ENCODE measurements at places on chromosomes 3 and 15.

- no peak for DNase-seq
These were observed 12.1 kb upstream of the RYR3 start for GRCh38 chr15:33298631-33299030.

GRCh38 chr3:127707851-127708411 lies 35.2 kb downstream of the ABTB1 start:
- no peak for DNase-seq

- no peak for DNase-seq
These were observed 668 bp downstream of the MRAS start for GRCh38 chr3:138348754-138349739.

DNA sequence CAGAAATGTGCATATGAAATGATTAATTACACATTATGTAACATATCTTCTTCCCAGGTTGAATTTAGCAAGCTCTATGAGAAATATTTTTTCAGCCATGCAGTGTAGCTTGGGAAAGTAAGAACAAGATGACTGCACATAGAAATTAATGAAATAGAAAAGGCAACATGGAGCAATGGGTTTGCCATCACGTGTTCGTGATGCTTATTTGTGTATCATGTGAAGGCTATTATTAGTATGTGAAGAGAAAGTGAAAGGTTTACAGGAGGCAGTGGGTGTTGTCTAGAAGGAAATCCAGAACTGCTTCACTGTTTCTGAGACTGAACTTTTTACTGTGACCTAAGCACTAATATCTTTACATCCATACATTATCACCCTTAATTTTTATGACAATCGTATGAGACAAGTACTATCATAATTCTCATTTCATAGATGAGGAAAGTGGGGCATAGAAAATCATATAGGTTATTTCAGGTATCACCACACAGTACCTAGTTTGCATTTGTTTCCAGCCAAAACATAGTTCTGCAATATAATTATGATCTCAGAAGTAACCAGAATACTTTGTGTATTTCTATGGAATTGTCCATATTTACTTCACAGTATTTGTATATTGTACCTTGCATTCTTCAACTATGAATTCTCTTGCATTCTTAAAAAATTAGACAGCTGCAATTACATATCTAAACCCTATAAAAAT lies 14.9 kb downstream of the SERPINI1 start:
- no peak for DNase-seq

- no peak for DNase-seq
These were observed 4.5 kb upstream of the WWTR1 start for GRCh38 chr3:149662240-149662887.

DNA sequence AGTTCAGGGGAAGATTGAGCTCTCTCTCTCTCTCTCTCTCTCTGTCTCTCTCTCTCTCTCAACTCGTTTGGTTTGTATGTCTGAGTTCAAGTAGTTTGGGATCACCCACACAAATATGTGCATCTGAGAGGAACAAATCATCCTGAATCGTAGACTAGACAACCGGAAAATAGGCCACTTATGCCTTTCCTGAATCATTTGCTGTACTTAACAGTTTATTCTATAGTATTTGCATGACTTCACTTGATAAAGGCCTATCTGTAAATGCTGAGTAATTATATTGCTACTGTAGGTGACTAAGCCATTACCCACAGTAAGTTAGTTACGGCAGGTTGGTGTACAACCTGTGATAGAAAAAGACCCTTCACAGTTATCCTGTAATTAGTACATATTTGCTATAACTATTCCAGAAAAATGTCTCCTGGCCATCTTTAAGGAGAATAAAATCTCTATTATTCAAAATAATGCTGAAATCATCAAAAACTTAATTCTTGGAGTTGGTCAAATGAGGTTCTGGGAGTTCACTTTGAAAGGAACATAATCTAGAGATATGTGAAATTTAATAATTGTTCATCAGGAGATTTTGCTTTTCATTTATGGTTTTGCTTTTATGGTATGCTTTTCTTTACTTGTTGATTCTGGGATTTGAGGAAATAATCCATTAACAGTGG lies 31.1 kb downstream of the OXSM start:
- no peak for DNase-seq

DNA sequence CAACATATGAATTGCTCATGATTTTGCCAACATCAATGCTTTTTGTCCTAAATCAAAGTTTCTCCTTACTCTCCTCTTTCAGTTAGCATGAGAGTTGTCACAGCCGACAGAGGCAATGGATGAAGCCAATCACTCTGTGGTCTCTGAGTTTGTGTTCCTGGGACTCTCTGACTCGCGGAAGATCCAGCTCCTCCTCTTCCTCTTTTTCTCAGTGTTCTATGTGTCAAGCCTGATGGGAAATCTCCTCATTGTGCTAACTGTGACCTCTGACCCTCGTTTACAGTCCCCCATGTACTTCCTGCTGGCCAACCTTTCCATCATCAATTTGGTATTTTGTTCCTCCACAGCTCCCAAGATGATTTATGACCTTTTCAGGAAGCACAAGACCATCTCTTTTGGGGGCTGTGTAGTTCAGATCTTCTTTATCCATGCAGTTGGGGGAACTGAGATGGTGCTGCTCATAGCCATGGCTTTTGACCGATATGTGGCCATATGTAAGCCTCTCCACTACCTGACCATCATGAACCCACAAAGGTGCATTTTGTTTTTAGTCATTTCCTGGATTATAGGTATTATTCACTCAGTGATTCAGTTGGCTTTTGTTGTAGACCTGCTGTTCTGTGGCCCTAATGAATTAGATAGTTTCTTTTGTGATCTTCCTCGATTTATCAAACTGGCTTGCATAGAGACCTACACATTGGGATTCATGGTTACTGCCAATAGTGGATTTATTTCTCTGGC lies 2.5 kb downstream of the OR4F6 start:
- DNase-seq, result no peak

GRCh38 chr3:169953462-169954141 lies 13.0 kb upstream of the SEC62 start:
- DNase-seq, result no peak

GRCh38 chr3:4936982-4937614 lies 42.1 kb upstream of the BHLHE40 start:
- DNase-seq, result no peak

DNA sequence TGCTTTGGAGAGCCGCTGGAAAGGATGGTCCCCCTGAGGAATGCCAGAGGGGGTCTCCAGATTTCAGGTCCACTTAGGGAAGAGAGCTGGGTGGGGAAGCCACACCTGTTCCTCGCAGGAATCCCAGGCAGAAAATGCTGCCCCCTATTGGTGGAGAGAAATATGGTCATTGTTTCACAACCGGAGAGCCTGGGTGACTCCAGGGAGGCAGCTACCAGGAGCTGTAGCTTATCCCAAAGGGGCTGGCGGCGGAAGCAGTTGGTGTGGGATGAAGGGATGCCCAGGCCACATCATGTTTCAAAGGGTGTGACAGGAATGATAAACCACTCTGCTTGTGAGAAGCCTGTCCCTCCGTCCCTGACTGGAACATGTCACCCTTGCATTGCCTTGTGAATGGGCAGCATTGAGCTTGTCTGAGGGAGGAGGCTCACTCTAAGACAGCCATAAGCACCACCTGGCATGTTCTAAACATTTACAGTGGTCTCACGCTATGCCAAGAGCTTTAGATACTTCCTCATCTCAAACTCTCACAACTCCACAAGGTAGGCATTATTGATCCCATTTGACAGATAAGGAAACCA lies 34.5 kb downstream of the POMGNT2 start:
- DNase-seq, result peak; percentile 27

- no peak for DNase-seq
These were observed 45.2 kb upstream of the GOLGA8B start for GRCh38 chr15:34628577-34629152.

DNA sequence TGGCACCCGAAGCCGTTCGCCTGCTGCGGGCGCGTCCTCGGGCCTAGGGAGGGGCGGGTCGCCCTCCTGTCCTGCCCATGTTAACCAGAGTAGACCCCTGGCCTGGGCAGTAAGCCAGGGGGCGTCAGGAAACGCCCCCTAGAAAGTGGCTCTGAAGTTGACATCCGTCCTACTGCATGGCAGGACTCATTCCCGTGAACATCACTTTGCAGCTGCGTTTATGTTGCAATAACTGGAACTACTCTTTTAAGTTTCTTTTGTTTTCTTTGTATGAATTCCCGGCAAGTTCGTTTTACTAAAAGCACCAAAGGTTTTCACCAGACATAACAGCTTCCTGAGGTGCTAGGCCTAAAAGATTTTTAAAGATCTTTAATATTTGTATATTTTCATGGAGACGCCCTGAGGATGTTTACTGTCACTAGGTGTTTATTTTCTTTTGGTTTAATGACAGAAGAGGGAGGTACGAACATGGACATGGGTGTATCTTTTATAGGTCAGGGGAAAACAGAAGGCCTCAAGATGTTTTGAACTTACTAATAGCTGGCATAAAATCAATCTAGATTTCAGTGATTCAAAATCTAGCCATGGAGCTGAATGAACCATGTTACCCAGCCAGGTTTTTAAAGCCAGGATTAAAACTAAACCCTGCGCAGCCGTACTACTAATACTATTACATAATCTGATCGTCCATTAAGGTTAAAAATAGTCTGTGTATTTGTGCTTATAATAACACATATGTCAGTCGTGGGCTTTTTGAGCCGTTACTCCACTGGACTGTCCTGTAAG lies 1.0 kb downstream of the C15orf61 start:
- DNase-seq, result no peak

GRCh38 chr3:108662142-108662738 lies 72.7 kb downstream of the DZIP3 start:
- DNase-seq, result peak; percentile 31

DNA sequence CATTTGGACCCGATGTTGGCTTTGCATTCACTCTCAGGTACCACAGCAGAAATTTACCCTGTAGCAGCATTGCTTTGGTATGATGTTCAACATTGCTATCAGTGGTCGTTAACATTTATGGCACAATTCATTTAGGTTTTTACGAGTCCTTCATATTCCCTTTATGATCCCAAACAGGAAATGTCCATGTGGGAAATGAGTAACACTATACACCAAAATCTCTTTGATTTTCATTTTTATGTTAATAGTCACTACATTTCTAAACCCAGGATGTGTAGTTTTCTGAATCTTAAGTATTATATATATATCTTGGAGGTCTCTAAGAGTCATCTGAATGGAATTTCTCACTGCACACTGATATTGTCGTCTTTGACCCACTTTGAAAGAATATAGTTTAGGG lies 78.5 kb upstream of the RBMS3 start:
- DNase-seq, result no peak

GRCh38 chr3:81485444-81485865 lies 276.0 kb downstream of the GBE1 start:
- no peak for DNase-seq

GRCh38 chr15:26891448-26892181 lies 24.8 kb downstream of the GABRA5 start:
- peak; percentile 67 for DNase-seq

DNA sequence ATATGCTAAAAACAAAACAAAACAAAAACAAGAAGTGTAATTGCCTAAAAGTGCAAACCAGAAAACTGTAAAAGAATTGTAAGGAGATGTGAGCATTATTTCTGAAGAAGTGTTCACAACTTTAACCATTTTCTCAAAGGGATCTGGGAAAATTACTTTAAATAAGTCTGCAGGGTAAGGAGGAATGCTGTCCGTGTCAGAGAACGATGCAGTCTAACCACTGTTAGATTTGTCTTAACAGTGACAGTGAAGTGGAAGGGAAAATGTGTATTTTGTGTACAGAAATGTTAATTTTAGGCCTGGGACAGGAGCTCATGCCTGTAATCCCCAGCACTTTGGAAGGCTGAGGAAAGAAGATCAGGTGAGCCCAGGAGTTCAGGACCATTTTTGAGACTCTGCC lies 95.7 kb downstream of the DLG1 start:
- DNase-seq, result no peak

- no peak for DNase-seq
These were observed 1239.2 kb downstream of the NSUN3 start for GRCh38 chr3:95302044-95302443.

GRCh38 chr15:101049856-101050622 lies 130.9 kb downstream of the LRRK1 start:
- no peak for DNase-seq

DNA sequence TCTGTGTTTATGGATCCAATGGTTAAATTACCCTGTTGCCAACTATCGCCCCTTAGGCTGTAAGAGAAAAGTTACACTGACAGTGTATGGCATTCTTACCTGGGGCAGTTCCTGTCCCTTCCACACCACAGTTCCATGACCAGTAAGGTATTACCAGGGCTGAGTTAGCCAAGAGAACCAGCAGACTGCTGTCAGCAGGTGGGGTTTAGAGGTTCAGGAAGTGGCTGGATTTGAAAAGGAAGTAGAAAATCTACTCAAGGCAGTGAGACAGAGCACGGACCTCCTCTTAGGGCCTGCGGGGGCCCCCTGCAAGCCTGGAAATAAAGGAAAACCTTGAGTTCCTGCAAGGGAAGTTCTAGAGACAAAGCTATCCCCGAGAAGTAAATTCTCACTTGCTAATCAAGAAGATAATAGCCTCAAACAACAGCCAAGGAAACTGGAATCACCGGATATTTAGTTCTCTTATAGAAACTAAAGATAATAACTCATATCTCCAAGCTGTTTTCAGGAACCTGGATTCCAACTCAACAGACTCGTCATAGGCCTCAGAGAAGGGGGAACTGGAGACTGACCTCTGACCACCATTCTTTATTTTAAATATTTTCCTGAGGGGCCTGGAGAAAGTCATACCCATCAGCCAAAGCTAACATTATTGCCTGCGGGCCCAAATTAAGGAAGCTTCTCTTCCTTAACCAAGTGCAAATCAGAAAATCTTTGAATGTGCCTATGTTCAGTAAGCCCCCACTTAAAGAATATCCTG lies 161.7 kb downstream of the ANXA2 start:
- DNase-seq, result no peak

DNA sequence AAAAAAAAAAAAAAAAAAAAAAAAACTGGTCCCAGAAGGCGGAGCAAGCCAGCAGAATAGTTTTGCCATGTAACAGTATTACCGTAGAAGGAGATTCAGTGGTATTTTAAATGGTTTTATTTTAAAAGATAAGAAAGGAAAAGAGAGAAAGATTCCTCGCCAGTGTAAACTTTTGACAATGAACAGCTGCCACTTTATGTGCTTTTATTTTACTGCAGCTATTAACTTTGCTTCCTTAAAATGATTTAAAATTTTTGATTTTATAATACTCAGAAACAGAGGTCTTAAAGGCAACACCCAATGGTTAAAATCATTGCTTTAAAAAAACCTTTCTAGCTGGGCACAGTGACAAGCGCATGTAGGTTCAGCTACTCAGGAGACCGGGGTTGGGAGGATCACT lies 46.8 kb downstream of the TMCO5A start:
- no peak for DNase-seq

- no peak for DNase-seq
These were observed 81.4 kb downstream of the IL1RAP start for GRCh38 chr3:190595179-190595795.

- no peak for DNase-seq
These were observed 400.0 kb upstream of the C2CD4B start for GRCh38 chr15:62564886-62565633.

GRCh38 chr15:77476995-77477394 lies 56.3 kb downstream of the HMG20A start:
- DNase-seq, result no peak

DNA sequence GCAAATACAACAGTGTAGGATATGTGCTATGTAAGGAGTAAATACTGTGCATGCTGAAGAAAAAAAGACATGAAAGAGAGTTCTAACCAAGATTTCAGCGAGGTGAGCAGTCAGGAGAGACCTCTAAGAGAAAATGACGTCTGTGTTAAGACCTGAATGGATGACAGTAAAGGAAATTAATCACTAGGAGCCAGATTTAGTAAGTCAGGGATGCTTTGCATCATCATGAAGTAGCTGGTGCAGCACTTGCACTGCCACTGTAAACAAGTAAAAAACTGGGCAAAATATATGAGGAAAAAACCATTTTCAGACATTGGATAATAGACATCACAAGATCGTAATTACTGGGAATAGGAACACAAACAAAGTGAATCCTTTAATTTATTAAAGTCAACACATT lies 32.6 kb downstream of the RTP4 start:
- no peak for DNase-seq
